ENCODE measurements at places on chromosomes 6 and 20. TPM values are rescaled to one million over a fixed set of nuclear protein-coding genes. Genes with fewer than 3 reads are reported as not detected.

The IL20RA gene
- 1.6 TPM for total RNA-seq

- no peak for DNase-seq
These were observed 5.8 kb upstream of the MAP3K5 start for GRCh38 chr6:136798044-136798443.

- DNase-seq: no peak
These were observed 129.6 kb upstream of the CST7 start for GRCh38 chr20:24819331-24819965.

The BPIFB1 gene
- not detected for total RNA-seq

The RWDD2A gene
- total RNA-seq: 2.8 TPM

The TRIM40 gene
- not detected for total RNA-seq

DNA sequence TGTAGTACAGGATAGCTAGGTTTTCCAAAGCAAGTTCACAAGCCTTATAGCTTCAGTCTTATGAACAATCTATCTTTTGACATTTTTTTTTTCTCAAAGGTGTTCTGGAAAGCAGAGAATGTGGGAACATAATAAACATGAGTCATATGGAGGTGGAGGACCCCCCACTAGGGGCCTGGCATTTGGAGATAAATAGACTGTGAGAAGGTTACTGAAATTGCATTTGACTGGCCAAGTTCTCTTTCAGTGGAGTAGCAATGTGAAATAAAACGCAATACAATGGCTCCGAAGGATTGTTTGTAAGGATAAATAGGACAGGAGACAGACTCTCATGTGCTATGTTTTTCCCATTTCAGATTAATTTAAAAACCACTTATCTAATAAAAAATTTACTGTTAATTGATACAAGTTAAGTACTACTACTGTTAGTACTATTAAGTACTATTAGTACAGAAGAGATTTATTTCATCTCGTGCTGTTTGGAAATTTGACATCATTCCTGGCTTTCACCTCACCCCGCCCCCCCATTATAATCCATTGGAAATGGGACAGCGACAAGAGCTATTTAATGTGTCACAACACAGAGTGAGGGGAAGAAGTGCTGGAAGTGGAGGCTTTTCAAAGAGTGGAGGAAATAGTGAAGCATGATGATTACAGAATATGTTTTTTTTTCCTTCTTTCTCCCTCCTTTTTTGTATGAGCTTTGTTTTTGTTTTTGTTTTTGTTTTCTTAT is 122.6 kb upstream of the ID4 start:
- DNase-seq: no peak

GRCh38 chr20:43977962-43978361 is 63.3 kb downstream of the TOX2 start:
- DNase-seq: no peak

The SLC17A3 gene
- not detected for total RNA-seq

DNA sequence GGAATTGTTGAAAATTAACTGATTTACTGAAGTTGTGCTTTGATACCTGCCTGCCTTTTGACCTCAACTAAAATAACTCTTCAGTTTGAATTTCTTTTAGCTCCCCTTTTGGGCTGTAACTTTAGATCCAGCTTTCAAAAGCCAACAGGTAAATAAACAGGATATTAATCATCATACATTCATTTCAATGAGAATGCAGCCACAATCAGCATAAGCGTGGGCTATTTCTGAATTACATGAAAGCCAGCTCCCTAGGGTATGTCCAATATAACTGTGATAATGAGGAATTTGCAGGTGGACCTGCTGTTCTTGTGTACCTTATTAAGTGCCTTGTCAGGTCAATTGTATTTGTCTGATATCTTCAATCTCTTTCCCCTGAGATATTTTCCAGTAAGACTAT is 830.6 kb downstream of the KIF16B start:
- no peak for DNase-seq

DNA sequence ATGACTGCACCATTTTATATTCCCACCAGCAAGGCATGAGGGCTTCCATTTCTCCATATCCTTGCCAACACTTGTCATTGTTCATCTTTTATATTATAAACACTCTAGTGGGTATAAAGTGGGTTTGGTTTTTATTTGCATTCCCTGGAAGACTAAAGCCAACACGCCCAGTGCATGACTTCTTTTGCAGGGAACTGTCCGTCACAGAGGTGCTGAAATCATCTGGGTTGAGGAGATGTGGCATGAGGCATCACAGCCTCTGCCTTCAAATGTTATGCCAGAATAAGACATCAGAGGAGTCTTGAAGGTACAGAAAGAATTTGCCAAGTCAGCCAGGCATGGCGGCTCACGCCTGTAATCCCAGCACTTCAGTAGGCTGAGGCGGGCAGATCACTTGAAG is 29.9 kb upstream of the FAM210B start:
- no peak for DNase-seq

GRCh38 chr6:53825532-53826321 is 30.9 kb downstream of the LRRC1 start:
- DNase-seq: no peak

- DNase-seq: no peak
These were observed 312.7 kb upstream of the JARID2 start for GRCh38 chr6:14933183-14933544.

DNA sequence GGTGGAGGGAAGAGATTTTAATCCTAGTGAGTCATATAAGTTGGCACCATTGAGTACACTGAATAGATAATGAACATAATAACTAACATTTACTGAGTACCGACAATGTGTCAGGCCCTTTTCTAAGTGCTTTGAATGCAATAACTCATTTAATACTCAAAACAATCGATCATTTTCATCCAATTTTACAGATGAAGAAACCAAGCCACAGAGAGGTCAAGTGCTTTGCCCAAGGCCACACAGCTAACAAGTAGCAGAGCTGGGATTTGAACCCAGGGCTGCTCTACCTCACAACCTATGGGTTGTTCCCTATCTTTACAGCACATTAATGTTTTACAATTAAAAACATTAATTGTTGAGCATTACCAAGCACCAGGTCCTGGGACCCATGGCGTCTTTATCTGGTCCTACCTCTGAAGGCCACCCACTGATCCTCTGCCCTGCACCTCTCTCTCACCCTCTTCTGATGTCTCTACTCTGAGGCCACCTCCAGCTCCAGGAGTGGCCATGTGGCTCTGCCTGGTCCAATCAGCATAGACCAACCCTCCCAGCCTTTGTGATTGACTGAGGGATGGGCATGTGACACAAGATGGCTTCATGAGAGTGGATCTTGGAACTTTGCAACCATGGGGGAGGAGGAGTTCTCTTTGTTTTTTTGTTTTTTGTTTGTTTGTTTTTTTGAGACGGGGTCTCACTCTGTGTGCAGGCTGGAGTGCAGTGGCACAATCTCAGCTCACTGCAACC is 83.9 kb downstream of the KCNB1 start:
- no peak for DNase-seq

DNA sequence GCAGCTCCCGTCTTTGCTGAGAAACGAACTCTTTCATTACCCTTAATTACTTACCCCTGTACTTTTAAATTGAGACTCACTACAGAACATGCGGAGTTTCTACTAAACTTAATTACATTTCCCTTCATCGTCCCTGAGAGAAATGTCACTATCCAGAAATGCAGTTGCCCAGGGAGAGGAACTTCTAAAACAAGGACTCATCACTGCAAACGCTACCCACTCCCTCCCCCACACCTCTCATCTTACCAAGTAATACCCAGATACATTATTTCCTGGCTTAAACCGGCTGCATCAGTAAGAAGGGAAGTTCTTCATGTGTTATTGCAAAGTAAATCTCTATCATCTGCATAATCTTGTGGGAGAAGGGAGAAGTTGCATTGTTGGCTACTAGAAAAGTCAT is 138.3 kb downstream of the IPCEF1 start:
- DNase-seq: no peak

DNA sequence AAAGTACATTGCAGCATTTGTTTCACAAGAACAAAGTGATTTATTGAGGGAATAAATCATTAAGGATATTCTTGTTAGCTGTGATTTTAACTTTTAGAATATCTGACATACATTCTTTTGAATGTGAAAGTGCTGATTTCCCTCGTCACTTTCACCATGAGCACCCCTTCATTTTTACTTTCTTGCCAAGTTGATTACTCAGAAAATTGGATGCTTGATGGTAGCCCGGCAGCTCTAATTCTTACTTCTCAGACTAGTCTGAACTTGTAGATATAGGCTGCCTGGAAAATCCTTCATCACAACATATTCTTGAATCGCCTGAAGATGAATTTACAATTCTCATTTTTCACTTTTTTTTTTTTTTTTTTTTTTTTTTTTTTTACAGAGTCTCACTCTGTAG is 147.1 kb upstream of the SMLR1 start:
- DNase-seq: no peak

The RNF114 gene
- 71.0 TPM for total RNA-seq

The ZNFX1 gene
- total RNA-seq: 46.7 TPM

DNA sequence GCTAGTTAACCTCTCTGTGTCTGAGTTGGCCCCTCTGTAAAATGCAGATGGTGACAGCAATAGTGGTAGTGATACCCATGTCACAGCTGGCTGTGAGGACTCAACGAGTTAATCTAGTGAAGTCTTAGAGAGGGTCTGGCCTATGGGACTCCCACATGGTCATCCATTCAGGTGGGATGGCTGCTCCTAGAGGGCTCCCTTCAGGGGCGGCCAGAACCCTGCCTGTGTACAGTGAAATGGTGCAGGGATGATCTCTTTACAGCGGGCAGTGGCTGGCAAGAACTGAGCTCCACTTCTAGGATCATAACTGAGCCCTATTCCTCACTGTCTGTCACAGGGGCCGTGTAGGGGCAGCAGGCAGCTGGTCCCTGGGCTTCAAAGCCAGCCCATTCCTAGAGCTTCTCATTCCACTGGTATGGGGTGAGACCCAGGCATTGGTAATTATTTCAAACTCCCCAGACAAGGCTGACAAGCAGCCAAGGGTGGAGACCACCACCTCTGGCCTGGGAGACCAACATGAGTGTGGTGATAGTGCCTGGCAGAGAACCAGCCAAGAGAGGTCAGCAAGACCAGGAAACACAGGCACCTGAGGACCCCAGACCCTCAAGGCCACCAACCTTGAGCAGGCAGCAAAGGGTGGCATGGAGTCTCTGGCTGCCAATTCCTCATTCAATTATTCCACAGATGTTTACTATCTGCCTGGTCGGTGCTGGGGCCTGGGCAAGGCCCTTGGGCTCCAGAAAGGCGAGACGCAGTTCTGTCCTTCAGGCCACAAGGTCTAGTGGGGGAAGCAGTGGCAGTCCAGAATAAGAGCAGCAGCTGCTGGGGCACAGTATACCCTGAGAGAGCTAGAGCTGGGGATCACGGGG is 103.4 kb downstream of the MRPL14 start:
- no peak for DNase-seq

The FRMD1 gene
- total RNA-seq: not detected

DNA sequence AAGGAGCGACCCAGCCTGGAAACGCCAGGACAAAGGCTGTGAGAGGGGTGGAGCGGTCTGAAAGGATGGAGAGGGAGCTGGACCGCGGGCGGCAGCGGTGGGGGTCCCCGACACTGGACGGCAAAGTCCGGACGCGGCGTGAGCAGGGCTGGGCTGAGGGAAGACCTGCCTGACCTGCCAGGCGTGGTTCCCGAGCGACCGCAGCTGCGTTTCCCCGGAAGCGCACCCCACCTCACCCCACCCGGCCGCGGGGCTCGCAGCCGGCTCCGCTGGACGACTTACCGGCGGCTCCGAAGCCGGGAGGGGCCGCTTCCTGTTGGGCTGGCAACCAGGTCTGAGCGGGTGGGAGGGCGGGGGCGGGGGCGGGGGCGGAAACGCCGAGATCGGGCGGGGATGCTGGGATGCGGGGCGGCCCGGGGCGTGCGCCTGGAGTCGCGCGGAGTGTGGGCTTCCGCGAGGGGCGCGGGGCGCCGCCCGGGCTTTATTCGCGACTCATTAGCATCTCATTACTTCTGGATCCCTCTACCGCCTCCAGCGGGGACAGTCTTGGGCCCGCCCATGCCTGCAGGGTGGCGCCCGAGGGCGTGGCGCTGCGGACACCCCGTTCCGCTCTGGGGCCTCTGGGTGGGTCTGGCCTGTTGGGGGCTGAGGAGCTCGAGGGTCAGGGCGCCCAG is at the start of gene MICAL1:
Gene MICAL1 (minus strand): TSS at position 336 of the 674 bp plus-strand sequence. CDS start 1,576 bp downstream, outside the sequence.
- DNase-seq: no peak

GRCh38 chr6:153092082-153093013 is 38.7 kb downstream of the RGS17 start:
- no peak for DNase-seq

- DNase-seq: no peak
These were observed 247.6 kb downstream of the PKHD1 start for GRCh38 chr6:51839726-51840374.

DNA sequence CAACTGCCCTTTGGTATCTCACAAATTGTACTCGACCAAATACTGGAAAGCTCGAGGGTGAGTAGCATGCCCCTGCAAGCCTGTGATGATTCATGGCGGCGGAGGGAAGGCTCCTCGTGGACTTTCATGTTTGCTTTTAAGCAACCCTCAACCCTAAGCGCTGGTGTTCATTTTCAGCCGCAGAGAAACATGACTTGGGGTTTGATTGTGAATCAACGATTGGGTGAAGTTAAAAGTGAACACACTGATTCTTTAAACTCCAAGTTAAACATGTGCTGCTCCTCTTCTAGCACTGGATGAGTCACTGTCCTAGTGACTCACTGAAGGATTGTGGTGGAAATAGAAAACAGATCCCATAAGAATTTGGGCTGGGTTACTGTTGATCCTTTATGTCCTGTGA is 8.3 kb downstream of the CD109 start:
- no peak for DNase-seq

DNA sequence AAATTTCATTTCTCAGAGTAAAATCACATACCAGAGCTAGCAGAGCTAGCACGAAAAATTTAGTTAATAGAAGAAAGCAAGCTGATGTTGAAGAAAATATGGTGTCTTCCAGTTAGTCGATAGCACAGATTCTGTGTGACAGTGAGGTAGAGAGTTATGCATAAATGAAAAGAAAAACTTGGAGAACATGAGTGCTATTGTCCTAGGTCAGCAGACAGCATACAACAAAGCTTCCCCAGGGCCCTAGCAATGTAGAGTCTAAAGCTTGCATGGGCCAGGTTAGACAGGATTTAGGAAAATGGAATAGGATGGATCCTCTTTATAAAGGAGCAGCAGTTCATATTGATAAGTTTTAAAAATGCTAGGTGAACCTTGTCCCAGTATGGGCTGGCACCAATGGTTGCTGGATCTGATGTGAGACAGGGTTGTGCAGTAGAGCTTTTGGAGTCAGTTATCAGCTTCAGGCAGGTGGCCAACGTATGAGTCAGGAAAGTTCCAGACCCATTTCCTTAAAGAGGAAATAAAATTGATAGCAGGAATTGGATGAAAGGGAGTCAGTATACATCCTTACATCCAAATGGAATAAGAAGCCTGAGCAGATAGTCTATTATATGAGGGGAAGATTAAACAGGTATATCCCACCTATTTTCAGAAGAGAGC is 277.2 kb downstream of the FRK start:
- DNase-seq: no peak

GRCh38 chr6:168362276-168362990 is 42.9 kb upstream of the DACT2 start:
- DNase-seq: no peak

DNA sequence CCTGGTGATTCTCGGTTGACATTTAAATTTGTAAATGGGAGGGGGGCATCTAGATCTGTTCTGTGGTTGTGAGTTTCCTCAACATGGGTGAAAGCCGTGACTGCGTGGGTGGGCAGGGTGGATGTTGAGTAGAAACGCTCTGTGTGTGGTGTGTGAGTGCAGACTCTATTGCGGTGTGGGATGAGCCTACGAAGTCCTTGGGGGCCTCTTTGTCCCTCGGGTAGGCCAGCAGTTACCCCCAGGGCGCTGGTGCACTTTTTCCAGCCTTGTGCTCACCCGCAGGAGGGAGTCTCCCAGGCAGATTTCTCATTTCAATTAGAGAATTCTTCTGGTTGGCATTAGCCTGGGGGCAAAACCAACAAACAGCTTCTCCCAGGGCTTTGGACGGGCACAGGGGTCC is 10.6 kb downstream of the TOX2 start:
- DNase-seq: no peak

- no peak for DNase-seq
These were observed 23.1 kb upstream of the HLA-DRB5 start for GRCh38 chr6:32553037-32553742.

The HLA-DMB gene
- 8.0 TPM for total RNA-seq
